ENCODE measurements at places on chromosomes 13 and 19.

DNA sequence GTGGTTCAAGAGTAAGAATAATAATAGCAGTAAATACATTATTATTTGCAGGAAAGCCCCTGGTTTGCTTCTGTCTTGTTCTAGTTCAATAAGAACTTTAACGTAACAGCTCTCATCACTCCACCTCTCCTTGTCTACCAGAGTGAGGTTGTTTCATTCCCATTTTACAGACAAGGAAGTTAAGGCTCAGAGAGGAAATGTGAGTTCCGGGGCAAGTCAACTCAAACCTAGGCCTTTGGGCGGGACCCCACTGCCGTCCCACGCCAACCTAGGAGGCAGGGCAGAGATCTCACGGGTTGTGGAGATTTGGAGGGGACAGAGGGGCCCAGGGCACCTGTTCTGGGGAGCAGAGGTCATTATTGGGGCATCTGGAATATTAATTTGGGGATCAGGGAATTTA, 1.5 kb downstream of the MAP4K1 start:
- no peak for DNase-seq

DNA sequence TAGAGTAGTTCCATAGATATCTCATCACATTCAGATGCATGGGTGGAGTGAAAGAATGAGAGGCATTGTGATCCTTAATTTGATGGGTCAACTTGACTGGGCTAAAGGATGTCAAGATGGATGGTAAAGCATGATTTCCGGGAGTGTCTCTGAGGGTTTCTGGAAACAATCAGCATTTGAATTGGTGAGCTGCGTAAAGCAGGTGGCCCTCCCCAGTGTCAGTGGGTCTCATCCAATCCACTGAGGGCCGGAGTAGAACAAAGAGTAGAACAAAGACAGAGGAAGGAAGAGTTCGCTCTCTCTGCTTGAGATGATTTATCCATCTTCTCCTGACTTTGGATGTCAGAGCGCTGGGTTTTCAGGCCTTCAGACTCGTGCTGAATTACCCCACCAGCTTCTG, 43.1 kb downstream of the SERP2 start:
- DNase-seq: no peak

DNA sequence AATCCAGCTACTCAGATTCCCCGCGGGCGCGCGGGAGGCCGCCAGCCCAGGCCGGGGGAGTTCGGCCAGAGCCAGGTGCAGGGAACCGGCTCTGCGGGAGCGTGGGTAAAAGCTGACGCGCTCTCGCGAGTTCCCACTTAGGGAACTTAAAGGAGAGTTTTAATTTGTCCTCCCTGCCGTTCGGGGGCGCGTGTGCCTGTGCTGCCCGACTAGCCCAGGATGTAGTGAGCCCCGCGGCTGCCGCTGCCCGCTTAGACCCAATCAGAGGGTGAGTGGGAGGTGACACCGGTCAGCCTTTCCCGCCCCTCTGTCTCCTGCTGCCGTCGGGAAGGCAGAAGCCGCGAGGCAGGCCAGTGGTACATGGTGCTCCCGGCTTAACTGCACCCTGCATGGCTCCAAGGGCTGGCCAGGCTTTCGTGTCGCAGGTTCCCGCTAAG, 36.0 kb upstream of the NEK3 start:
- peak; percentile 87 for DNase-seq

DNA sequence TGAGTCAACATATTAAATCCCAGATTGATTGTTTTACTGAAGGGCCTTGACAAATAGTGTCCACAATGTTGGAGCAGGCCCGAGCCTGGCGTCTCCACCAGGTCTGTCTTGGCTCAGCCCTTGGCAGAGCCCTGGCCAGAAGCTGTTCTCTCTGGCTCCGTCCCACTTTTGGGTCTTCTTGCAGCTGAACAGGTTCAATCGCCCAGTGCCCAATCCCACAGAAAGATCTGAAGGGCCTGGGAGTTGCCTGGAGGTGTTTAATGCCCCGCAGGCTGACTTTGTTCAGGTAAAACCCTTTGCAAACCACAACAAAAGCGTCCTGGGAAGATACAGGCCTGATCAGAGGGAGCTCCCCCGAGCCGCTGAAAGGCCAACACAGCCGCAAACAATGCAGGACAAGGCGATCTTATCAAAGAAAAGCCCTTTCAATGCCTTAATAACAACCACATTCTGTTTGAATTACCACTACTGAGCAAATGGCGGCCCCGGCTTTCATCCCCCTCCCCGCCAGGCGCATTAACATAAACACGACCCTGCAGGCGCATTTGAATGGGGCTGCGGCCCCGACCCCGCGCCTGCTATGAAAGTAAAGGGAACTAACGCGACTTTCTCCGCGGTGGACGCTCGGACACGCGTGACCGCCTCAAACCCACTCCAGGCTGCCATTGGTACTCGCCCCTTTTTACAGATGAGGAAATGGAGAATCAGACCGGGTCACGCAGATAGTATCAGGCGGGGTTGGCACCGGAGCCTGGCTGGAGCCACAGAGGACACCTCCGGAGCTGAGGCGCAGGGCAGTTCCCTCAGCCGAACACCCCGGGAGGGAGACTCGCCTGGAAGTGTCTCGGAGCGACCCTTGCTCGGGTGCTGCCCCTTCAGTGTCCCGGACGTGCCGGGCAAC, 3.1 kb downstream of the CDX2 start:
- no peak for DNase-seq

- no peak for DNase-seq
Observed at GRCh38 chr19:640161-640558, 481 bp downstream of the FGF22 start.

GRCh38 chr19:19538061-19538784, at the start of gene CILP2:
CILP2 (plus strand) TSS chr19:19538265; CDS start chr19:19538350, 85 bp downstream.
- peak; percentile 48 for DNase-seq

- DNase-seq: no peak
Observed at GRCh38 chr13:109606520-109606919, 179.9 kb downstream of the IRS2 start.
